HS-27A (cell line): ENCODE measurements at places on chromosomes 5 and 9.

DNA sequence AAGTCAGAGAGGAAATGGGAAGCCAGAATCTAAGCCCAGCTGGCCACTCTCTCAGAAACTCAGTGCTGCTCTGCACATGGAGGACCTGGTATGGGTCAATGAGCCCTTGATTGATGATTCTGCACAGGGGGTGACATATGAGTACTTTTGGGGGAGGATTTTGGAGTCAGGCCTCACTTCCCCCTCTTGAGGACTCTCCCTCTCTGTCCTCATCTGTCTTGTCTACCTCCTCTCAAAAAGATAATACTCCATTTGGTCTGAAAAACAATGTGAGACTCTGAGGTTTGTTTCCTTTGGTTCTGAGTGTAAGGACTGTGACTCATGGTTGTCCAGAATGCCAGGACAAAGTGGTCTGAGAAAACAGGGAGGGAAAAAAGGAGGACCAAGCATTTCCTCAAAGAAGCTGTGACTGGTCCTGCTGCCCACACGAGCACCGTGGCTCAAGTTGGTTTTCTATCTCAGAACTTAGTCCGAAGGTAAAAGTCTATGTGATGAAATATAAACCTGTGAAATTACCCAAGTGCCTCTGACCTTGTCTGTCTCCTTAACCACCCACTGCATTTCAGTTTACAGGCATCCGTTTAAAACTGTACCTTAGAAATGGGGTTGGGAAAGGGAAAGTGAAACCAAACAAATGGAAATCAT is 11.1 kb downstream of the TTC39B start:
- no peak for DNase-seq

DNA sequence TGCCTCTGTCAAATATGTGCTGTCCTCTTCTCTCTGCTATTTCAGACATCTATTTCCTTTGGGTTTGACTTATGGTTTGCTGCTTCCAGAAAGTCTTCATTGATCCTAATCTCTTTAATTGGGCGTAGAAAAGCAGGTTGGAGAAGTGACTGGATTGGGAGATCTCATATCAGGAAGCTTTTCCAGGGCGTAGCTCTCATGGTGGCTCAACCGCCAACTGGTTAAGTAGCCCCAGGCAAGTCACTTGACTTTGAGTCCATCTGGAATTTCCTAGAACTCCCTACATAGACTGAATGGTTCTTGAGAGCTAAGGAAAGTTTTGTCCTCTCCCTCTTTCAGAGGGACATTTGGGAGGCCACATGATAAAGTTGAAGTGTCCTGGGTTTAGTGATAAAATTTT is 192.3 kb upstream of the GLRA1 start:
- no peak for DNase-seq

DNA sequence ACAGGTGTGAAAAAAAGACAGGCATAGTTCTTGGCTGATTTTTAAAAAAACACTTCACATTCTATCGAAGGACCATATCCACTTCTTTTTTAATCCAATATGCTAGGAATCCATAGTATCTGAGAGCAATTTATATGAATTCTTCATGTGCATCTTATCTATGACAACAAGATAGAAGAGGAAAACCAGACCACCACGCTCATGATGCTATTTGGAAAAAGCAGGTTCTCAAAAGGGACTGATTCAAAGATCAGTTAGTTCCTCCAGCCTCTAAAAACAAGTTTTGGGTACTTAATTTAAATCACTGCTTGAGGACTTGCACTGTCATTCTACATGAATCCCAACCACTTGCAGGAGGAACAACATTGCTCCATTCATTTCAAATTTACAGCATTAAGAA is 6.3 kb downstream of the MEF2C start:
- DNase-seq = no peak

DNA sequence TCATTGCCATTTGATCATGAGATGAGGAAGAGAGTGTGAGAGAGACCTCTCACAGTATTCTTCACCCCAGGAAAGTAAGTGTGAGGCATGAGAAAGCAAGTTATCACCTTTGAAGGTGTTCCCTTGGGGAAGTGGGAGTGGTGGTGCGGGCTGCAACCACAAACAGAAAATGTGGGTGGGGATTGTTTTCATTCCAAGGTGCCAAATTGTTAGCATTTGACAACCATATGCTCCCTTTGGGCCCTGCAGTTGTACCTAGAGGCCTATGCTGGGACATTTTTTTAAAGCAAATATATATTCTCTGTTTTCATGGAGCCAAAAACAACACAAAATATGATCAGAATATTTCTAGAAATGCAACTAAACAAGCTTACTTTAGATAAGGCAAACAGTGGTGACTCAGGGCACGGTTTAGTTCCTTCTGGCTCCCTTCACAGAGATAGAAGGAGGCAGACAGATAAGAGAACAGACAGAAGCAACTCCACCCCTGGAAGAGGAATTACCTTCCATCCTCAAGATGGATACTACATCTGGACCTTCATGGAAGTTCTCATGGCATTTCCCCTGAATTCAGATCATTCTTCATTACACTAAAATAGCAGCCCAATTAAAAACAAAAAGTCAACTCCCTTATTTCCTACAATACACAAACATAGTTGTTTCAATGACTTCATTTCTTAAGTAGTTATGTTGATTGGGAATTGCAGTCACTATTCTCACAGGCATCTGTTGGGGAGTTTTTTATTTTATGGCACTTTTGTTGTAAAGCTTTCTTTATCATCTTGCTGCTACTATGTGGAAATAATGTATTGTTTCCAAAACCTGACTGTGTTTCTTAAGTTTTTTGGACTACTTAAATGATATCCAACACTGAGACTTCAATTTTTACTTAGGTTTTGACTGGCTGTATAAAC is 416.6 kb downstream of the PLK2 start:
- no peak for DNase-seq

GRCh38 chr9:128203024-128203706 is at the start of gene DNM1:
DNM1 (plus strand) TSS chr9:128203379; CDS start chr9:128203471, 92 bp downstream.
- peak; percentile 30 for DNase-seq

- DNase-seq = no peak
These were observed 174.9 kb upstream of the HMHB1 start for GRCh38 chr5:143636931-143637528.

DNA sequence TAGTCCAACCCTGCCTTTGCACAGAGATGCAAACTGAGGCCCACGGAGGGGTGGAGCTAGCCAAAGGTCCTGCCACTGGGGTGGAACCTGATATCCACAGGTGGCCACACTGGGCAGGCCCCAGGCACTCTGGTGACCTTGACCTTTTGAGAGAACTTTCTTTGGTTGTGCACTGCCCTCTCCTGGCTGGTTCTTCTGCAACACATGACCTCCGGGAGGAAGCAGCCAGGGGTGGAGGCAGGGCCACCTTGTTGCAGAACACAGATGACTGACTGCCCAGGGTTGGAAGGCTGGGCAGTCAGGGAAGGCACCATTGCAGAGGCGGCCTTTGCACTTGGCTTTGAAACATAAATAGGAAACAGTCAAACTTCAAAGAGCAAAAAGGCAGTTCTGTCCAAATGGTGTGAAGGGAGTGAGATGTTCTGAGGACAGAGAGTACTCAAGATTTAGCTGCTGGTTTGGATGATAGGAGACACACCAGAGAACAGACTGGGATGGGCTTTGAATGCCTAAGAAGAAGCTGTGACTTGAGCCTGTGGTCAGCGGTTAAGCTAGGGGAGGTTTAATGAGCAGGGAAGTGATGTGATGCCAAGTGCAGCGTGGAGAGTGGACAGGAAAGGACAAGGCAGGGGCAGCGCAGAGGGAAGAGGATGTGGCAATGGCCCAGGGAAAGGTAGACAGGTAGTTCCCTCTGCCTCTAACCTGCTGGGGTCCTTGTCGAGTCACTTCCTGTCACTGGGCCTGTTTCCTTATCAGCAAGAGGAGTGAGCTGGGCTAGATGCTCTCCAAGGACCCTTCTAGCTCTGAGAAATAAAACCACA is 6.8 kb upstream of the TCOF1 start:
- DNase-seq = peak; percentile 17

- DNase-seq = peak; percentile 3
These were observed 29.2 kb upstream of the HMHB1 start for GRCh38 chr5:143782588-143783386.

GRCh38 chr5:157556615-157557418 is 18.8 kb downstream of the ADAM19 start:
- DNase-seq = no peak

GRCh38 chr9:104993291-104993963 is 65.5 kb upstream of the ABCA1 start:
- no peak for DNase-seq

GRCh38 chr9:128146591-128147120 is 2.6 kb upstream of the LCN2 start:
- no peak for DNase-seq

DNA sequence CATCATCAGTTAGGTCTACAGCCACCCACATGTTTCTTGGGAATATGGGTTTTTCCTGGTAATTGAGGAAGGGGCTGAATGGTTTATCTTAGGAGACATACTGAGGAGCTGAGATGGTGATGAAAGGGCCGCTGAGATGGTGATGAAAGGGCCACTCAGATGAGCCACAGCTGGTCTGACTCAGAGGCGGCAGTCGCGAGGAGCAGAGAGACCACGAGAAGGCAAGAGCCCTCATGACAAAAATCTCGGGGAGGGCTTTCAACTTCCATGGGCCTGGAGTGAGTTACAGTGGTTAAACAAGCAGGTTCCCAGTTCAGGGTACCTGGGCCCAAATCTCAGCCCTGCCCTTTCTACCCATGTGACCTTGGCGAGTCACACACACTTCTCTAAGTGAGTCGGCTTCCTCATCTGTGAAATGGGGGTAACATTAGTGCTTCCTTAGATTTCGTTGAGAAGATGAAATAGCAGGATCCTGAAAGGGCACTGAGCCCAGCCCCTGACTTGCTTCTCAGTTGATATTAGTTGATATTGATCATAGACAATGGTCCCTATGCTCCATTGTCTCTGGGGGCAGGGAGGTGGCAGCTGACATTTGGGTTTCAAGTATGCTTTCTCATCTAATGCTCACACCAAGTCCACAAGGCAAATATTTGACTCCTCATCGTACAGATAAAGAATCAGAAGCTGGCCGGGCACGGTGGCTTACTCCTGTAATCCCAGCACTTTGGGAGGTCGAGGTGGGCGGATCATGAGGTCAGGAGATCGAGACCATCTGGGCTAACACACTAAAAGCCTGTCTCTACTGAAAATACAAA is 169.5 kb downstream of the RGS3 start:
- DNase-seq = no peak

DNA sequence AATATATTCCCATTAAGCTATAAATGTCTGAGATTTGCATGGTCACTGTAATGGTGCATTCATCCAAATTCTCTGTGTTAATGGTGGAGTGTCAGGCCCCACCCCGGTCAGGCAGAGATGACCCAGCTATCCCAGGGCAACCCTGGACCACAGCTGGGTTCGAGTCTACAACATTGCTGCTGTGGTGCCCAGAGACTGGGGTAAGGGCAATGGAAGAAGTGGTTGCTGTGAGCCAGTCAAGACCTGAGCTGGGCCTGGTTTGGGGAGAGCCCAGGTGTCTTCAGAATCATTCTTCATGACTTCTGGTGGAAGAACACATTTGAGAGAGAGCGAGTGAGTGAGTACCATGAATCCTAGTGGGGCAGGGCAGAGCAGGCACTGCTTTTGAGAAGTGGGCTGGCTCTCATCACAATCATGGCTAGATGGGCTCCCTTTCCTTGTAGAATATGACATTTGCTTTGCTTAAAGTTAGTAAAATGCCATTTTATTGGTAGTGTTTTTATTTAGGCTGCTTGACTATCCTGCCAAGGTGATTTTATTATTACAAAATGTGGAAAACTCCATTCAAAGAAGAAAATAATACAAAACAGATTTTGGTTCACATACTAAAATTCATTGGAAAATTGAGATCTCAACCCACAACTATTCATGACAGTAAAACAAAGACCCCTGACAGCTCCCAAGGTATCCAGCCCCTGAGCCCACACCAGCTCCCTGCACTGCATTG is 125.8 kb upstream of the SLC25A48 start:
- no peak for DNase-seq

DNA sequence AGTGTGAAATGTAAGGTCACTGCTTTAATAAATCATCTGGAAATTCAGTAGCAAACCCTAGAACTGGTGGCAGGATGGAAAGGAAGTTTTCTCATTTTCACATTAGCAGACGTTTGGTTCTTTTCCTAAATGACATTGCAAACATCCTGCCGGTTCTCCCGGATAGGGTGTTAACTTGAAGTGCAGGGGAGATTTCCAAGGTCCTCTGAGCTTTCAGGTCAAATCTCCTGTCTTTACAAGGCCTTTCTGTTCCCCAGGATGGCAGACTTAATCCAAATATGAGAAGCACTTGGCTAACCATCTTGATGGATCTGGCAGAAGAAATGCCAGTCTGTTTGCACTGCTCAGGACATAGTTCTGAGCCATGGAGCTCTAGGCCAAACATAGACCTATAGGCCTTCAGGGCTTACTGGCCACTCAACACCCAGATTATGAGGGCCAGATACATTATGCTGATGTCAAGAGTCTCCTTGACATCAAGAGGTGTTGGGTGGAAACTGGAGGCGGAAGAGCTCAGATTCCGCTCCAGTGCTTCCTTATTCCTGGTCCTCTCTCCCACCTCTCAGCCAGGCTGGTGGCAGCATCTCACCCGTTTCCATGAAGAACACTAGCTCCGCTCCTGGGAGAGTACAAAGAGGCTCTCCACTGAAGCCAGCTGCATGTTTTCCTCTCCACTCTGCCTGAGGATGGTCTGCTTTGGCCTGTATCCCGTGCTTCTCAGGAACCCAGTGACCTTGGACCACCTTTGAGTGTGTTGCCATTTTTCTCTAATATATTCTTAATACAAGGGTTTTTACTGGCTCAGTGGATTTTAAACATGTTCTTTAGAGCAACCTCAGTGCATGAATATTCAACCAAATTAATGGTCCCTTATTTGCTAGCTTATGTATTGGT is 61.0 kb downstream of the RALGPS1 start:
- DNase-seq = no peak
